ENCODE measurements at places on chromosomes 2 and 18.

DNA sequence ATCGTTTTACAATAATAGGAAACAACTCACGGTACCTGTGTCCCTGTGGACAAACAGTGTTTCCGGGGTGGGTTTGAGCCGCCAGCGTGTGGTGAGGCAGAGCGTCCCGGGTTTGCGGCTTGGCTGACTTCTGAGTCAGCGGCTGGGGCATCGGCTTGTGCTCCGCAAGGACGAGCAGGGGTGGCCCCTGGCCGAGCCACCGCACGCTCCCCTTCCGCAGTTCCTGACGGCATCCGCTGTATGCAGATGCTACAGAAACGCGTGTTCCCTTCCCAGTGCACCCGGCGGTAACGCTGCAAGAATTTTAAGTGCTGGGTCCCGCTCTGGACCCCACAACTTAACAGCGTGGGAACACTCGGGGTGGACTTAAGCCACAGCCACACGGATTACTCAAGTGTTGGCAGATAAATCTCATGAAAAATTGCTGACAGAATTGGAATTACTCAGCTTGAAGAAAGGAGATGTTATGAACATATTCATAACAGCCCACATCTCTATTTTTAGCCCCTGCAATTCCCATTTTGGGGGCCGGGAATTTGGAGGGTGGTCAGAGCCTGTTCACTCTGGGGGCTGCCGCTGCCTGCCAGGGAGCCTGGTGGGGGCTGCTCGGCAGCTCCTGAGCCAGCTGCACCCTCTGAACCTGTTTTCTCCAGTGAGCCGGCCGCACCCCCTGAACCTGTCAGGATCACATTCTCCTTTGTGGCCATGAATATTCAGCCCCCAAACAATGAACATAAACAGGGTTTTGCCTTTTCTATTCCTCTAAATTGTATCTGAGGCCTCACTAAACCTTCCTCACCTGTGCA is 12.6 kb upstream of the KCNG2 start:
- DNase-seq = no peak

DNA sequence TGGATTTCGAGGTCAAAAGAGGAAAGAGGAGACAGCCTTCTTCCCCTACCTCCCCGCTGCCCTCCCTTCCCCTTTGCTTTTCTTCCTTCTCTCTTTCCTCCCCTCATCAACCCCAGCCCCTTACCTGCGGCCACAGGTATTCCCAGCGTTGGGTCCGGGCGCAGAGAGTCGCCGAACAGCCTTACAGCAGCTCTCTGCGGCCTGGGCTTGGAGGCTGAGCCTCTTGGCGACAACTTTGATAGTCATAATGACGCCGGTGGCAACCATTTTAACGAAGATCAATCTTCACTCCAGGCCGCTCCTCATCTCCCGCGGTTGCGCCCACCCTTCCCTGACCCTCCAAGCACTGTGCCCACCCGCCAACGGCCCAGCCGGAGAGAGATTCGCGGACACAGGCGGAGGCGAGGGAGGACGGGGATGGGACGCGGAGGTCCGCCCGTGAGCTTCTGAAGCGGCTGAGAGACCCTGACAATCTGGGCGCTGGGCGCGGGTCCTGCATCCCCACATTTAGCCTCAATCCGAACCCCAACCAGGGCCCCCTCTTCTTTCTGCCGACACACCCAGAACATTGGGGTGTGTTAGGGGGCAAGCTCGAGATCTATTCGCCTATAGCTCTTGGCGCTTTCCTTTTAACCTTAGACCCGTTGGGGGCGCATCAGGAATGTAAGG is 1.5 kb upstream of the EVX2 start:
- DNase-seq = no peak

DNA sequence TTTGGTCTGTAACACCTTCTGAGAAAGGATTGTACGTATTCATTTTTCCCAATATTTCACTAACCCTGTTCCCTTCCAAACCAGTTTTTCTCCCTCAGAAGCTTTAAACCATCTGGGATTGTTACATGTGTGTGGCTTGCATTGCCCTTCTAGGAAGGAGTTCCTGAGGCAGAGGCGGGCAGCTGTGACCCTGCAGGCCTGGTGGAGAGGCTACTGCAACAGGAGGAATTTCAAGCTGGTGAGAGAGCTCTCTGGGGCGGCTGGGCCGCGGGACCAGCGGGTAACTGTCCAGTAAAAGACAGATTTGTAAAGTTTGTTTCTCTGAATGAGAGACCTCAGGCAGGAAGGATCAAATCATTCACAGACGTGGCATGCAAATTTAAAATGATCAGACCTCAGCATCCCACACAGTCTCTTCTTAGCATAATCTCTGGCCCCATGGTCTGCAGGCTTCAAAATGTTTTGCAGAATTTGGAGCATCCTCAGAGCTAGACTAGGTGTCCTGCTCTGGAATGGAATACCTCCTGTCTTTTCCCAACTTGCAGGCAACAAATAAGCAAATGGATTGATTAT is 40.2 kb upstream of the GPR17 start:
- DNase-seq = no peak

DNA sequence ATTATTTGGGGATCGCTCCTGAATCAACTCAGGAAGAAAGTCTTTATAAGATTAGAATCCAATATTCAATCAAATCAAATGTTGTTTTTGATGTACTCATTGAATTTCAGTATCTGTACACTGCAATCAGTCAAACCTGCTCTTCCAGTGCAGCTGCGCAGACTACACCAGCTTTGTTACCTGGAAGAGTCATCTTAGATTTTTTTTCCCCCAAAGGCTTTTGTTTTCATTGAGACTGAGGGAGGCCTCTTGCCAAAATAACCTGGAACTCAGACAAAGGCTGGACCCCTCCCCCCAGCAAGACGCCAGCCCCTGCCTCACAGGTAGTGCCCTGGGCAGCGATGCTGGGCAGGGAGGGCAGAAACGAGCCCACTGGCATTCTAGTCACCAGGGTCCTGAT is 74.8 kb downstream of the ARHGEF4 start:
- DNase-seq = no peak

- DNase-seq = no peak
Measured at GRCh38 chr2:20110876-20111275, 59.4 kb upstream of the LAPTM4A start.

Measured in astrocyte of the cerebellum (primary cell).